ENCODE measurements at places on chromosomes 4 and X. TPM values are rescaled to one million over a fixed set of nuclear protein-coding genes. Genes with fewer than 3 reads are reported as not detected.

COL4A6 gene
- not detected for polyA plus RNA-seq

ARSJ gene
- polyA plus RNA-seq, result 0.95 TPM

ARHGAP24 gene
- polyA plus RNA-seq, result 2.1 TPM

PABPC5 gene
- polyA plus RNA-seq, result 0.18 TPM

GPR143 gene
- 0.46 TPM for polyA plus RNA-seq

TEC gene
- polyA plus RNA-seq, result 1.1 TPM

MOB1B gene
- polyA plus RNA-seq, result 2.1 TPM

FREM3 gene
- polyA plus RNA-seq, result not detected

GRCh38 chrX:72126048-72126415, 5.7 kb downstream of the RTL5 start:
- H3K36me3 ChIP-seq, result no peaks in the 10 kb centered on the region
- peaks cover 11% of the 10 kb centered on the region for H3K4me1 ChIP-seq

GRCh38 chr4:88446124-88446523, 10.8 kb upstream of the HERC5 start:
- no peaks in the 10 kb centered on the region for H3K27me3 ChIP-seq
- H3K4me3 ChIP-seq, result no peak overlapping the region
- H3K4me1 ChIP-seq, result no peaks in the 10 kb centered on the region
- no peak overlapping the region for H3K27ac ChIP-seq

DNA sequence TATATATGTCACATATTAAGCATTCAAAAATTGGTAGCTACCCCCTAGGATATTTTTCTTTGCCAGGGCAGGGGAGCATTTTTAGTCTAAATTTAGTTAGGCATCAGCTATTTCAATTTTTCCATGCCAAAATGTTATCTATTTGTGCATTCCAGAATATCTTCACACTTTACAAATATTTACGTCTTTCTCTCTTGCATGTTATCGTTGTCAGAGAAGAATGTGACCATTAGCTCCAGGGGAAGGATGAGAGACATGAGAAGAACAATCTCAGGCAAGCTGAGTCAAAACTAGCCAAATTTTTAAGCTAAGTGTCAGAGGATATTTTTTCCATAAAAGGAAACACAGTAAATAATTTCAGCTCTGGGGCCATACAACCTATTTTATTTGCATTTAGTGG, 885.0 kb upstream of the EPHA5 start:
- no peaks in the 10 kb centered on the region for H3K4me1 ChIP-seq
- H3K4me3 ChIP-seq, result no peak overlapping the region
- H3K27me3 ChIP-seq, result no peaks in the 10 kb centered on the region
- DNase-seq, result no peak

DNA sequence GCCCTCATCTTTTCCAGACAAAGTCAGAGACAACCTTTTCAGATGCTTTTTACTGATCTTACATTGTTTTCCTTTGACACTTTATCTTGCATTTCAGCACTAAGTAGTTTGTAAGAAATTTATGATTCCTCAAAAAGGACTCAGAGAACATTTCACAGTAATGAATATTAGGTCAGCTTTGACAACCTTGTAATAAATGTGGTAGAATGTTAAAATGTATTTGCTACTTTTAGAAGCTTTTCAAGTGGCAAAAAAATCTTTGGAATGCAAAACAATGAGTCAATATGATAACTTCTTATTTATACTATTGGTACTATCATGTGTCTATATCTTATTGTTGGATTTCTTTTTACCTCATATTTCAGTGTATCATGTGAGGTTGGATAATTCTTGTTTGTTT, 146.2 kb upstream of the FAT4 start:
- H3K4me1 ChIP-seq, result no peaks in the 10 kb centered on the region
- no peak overlapping the region for H3K27ac ChIP-seq

DNA sequence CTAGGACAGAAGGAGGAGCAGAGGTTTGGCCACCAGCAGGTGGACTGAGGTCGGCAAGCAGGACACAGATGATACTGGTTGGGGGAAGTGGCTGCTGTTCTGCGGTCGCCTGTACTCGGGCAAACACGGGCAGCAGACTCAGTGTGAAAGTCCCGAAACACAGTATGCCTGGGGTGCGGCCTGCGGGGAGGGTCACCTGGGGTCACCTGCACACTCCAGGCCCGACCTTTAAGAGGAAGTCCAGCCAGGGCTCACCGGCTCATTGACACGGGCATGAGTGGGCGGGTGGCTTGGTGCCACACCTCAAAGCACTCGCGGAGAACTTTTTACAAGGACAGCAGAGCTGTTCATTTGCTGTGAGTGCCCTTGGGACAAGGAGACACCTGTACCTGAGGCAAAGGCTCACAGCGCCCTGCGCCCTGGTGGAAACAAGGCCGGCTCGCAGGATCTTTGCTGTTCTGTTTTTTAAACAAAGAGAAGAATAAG, 71.5 kb upstream of the MXD4 start:
- H3K4me3 ChIP-seq, result no peak overlapping the region
- no peaks in the 10 kb centered on the region for H3K27me3 ChIP-seq
- peak; percentile 34 for DNase-seq
- H3K4me1 ChIP-seq, result no peaks in the 10 kb centered on the region
- no peak overlapping the region for H3K27ac ChIP-seq

DNA sequence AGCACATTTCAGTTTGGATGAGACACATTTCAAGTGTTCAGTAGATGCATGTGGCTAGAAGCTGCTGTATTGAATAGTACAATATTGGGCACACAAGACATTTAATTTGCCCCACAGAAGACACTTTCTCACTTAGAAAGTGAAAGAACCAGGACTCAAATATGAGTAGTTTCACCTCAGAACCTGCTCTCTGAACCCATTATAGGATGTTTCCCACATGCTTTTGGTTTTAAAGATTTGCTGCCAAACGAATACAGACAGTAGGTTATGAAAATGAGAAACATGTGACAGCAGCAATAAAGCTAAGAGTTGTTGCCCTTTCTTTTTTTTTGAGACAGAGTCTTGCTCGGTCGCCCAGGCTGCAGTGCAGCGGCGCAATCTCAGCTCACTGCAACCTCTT, 32.3 kb downstream of the C4orf54 start:
- no peaks in the 10 kb centered on the region for H3K4me1 ChIP-seq
- peaks cover 4% of the 10 kb centered on the region for H3K36me3 ChIP-seq
- no peak overlapping the region for H3K27ac ChIP-seq
- H3K4me3 ChIP-seq, result no peak overlapping the region
- no peaks in the 10 kb centered on the region for H3K27me3 ChIP-seq

- H3K4me3 ChIP-seq, result no peak overlapping the region
- no peaks in the 10 kb centered on the region for H3K27me3 ChIP-seq
- no peak overlapping the region for H3K27ac ChIP-seq
- H3K4me1 ChIP-seq, result no peaks in the 10 kb centered on the region
- H3K36me3 ChIP-seq, result no peaks in the 10 kb centered on the region
Measured at GRCh38 chr4:172202480-172203076, 389.4 kb downstream of the GALNTL6 start.

DNA sequence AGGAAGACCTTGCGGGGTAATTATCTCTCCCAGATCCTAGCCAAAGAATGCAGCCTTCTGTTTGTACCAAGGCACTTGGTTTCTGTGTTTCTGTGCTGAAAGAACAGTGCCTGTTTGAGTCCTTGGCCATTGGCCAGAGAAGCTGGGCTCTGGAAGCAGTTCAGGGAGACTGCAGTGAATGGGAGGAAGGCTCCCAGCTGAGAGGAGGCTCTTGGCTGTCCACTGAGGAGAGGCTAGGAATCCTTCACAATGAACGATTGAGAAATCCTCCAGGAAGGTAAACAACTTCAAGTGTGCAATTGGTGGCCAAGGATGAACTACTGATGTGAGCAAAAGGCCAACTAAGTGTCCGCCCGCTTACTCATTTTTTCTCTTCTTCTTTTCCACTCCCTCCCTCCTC, 61.3 kb downstream of the HS3ST1 start:
- no peak overlapping the region for H3K27ac ChIP-seq
- H3K4me1 ChIP-seq, result no peaks in the 10 kb centered on the region
- no peak for DNase-seq
- no peaks in the 10 kb centered on the region for H3K36me3 ChIP-seq
- H3K27me3 ChIP-seq, result no peaks in the 10 kb centered on the region

GRCh38 chrX:38768079-38768478, 33.2 kb upstream of the MID1IP1 start:
- H3K27me3 ChIP-seq, result no peaks in the 10 kb centered on the region
- H3K27ac ChIP-seq, result no peak overlapping the region
- no peak overlapping the region for H3K4me3 ChIP-seq
- H3K4me1 ChIP-seq, result no peaks in the 10 kb centered on the region
- DNase-seq, result no peak

GRCh38 chr4:11397819-11398610, 30.7 kb downstream of the HS3ST1 start:
- no peaks in the 10 kb centered on the region for H3K36me3 ChIP-seq
- no peak overlapping the region for H3K27ac ChIP-seq
- H3K4me1 ChIP-seq, result no peaks in the 10 kb centered on the region
- H3K27me3 ChIP-seq, result no peaks in the 10 kb centered on the region
- DNase-seq, result no peak
- no peak overlapping the region for H3K4me3 ChIP-seq

DNA sequence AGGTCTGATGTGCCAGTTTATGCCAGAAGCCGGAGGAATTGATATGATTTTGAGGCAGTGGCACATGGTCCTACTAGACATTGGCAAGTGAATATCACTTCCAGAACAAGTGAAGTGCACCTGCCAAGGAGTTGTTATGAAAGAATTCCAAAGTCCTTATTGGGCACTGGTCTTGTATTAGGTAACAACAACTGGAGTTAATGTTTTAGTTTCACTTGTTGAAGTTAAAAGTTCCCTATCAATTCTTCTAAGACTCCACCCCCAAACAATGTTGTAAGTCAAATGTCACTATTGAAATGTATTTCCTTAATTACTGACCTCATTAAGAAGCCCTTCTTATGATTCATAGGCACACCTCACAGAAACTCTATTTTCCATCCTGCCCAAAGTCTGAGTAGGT, 3.1 kb downstream of the TET2 start:
- no peak overlapping the region for H3K4me3 ChIP-seq
- peaks cover 29% of the 10 kb centered on the region for H3K4me1 ChIP-seq
- peak overlapping the region; percentile 61 for H3K27ac ChIP-seq
- no peak for DNase-seq
- H3K36me3 ChIP-seq, result no peaks in the 10 kb centered on the region
- H3K27me3 ChIP-seq, result no peaks in the 10 kb centered on the region

DNA sequence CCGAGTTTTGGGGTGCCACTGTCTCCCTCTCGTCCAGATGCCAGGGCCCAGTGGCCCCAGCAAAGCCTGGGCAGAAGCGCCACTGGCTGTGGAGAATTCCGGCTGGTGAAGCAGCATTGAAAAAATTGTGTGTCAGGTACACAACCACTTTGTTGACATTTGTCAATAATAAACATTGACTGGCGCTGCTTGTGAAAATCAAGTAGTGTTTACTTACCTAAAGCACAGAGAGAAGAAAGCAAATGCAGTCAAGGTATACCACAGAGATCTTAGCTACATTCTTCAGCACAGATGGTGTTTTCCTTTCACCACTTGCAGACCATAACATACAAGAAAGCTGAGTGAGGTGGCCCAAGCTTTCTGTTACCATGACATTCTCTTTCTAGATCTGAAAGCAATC, 14.5 kb upstream of the SLC7A11 start:
- H3K4me1 ChIP-seq, result no peaks in the 10 kb centered on the region
- no peaks in the 10 kb centered on the region for H3K36me3 ChIP-seq
- H3K4me3 ChIP-seq, result no peak overlapping the region
- H3K27ac ChIP-seq, result no peak overlapping the region
- H3K27me3 ChIP-seq, result no peaks in the 10 kb centered on the region

DNA sequence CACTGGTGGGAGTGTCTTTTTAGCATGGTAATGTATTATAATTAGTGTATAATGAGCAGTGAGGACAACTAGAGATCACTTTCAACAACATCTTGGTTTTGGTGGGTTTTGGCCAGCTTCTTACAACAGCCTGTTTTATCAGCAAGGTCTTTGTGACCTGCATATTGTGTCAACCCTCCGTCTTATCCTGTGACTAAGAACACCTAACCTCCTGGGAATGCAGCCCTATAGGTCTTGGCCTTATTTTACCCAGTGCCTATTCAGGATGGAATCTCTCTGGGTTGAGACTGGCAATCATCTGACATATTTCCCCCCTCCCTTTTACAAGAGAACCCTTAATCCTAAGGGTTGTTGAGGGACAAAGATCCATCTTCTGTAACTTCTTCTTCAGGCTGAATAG, 21.9 kb upstream of the ADH4 start:
- H3K27me3 ChIP-seq, result no peaks in the 10 kb centered on the region
- no peak for DNase-seq
- no peak overlapping the region for H3K4me3 ChIP-seq
- H3K36me3 ChIP-seq, result no peaks in the 10 kb centered on the region
- H3K27ac ChIP-seq, result peak overlapping the region; percentile 67

DNA sequence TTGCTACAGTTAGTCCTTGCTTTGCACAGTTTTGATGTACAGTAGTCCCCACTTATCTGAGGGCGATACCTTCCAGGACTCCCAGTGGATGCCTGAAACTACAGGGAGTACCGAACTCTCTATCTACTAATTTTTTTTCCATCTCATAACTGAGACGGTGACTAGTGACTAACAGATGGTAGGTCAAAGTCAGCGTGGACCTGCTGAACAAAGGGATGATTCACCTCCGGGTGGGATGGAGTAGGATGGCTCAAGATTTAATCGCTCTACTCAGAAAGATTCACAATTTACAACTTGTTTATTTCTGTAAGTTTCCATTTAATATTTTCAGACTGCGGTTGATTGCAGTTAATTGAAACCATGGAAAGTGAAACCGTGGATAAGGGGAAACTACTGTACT, 655.8 kb downstream of the ZNF674 start:
- no peak overlapping the region for H3K27ac ChIP-seq
- no peaks in the 10 kb centered on the region for H3K27me3 ChIP-seq
- DNase-seq, result no peak

- H3K4me1 ChIP-seq, result no peaks in the 10 kb centered on the region
- H3K36me3 ChIP-seq, result no peaks in the 10 kb centered on the region
- no peak overlapping the region for H3K27ac ChIP-seq
- no peaks in the 10 kb centered on the region for H3K27me3 ChIP-seq
- H3K4me3 ChIP-seq, result no peak overlapping the region
Measured at GRCh38 chr4:5142726-5143125, 91.4 kb downstream of the STK32B start.

- H3K27me3 ChIP-seq, result no peaks in the 10 kb centered on the region
- no peaks in the 10 kb centered on the region for H3K4me1 ChIP-seq
- no peak for DNase-seq
Measured at GRCh38 chrX:107153005-107153404, 34.4 kb upstream of the RBM41 start.

DNA sequence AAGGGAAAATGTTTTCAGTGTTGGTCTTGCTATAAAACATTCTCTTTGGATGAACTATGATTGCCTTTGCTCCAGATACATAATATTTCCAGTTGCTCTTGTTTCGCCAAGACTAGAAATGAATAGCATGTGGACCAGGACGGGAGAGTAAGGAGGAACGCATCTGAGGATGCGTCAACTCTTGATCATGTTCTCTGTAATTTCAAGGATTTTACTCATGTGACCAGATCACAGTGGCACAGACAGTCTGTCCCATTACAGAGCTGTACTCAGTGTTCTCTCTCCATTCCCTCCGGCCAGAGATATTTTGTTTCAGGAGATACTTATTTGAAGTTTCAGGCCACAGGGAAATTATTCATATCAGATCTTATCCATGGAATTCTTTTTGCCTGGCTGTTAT, 266.6 kb downstream of the MID1IP1 start:
- H3K4me3 ChIP-seq, result no peak overlapping the region
- no peaks in the 10 kb centered on the region for H3K4me1 ChIP-seq
- H3K27me3 ChIP-seq, result no peaks in the 10 kb centered on the region
- H3K36me3 ChIP-seq, result no peaks in the 10 kb centered on the region
